ENCODE measurements at places on chromosomes 11 and 22. TPM values are rescaled to one million over a fixed set of nuclear protein-coding genes. Genes with fewer than 3 reads are reported as not detected.

- DNase-seq = no peak
Measured at GRCh38 chr11:57432149-57432561, 5.2 kb upstream of the SLC43A3 start.

- no peak for DNase-seq
Measured at GRCh38 chr11:68829581-68829980, 12.1 kb downstream of the CPT1A start.

DNA sequence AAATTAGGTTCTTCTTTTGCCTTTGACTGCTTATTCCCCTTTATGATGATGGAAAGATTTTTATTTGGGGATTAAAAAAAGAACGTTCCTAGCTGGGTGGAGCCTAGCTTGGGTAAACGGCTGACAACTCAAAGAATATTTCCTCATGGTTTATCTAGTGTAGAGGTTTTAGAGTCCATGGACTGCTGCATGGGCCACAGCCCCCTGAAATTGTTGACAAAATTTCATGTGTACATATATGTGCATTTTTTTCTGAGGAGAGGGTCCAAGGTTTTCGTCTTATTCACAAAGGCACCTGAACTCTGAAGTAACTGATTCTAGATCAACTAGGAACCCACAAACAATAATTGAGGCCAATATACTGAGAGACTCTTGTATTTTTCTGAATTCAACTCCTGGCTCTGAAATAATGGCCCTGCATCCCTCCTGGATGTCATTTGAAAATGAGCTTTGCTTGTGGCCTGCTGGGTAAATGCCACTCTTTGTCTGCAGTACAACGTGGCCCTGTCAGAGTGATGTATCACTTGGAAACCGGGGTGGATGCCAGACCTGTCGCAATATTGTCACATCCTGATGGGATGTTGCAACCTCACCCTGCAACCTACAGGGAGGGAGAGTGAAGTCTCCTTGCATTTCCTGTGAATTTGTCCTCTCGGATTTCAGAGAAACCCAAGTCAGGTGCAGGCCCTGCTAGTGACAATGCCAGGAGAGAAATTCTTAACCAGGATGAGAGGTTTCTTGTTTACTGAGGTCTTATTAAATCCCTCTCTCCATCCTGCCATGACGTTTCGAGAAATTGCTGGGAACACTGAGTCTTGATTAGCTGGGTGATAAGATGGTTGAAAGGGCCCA lies 33.8 kb downstream of the EHF start:
- no peak for DNase-seq

DNA sequence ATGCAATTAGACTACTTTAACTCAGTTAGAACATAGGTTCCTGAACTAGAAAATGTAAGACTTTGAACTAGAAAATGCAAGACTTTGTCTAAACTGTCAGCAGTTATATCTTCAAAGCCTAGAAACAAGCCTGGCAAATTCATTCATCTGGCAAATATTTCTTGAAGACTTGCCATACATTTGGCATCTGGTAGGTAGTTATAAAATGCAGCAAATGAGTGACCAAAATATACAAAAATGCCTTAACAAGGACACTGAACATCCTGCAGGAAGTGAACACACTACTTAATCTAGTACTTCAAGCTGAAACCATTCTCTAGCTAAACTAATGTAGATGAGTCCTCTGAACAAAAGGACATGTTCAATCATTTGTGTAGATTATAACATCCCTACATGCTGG lies 84.7 kb upstream of the SCUBE2 start:
- no peak for DNase-seq

- no peak for DNase-seq
Measured at GRCh38 chr11:2899080-2899783, 13.7 kb upstream of the CDKN1C start.

- DNase-seq = no peak
Measured at GRCh38 chr11:28615542-28615941, 507.4 kb downstream of the METTL15 start.

DNA sequence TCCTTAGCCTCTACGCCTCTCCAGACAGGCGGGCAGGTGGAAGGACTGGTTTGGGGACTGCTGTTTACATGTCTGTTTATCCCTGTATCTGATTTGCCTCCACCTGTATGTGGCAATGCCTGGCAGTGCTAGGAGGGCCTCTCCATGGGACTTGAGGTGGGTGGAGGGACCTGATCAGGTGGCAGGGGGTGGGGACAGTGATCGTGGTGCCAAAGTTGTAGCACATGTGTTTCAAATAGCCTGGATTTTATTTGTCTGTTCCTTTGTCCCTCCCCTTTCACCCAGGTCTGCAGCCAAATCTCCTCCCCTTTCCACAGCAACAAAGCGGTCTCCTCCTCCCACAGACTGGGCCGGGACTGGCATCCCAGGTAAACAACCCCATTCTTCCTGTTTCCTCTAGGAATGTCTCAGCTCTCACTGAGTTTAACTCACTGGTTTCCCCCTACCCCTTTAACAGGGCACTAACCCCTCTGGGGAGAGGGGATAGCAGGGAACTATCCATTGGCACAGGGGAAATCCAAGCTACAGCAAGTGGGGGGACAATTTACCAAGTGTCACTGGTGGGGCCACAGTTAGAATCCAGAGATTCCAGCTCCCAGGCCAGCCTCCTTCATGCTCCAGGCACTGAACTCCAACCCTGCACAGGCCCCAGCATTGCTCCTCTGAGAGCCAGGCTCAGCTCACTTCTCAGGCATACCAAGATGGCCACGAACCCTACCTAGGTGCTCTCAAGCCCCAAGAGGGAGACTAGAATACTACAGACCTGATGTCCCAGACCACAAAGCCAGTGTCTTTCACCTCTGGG lies 22.9 kb upstream of the TLCD5 start:
- DNase-seq = peak; percentile 7

DNA sequence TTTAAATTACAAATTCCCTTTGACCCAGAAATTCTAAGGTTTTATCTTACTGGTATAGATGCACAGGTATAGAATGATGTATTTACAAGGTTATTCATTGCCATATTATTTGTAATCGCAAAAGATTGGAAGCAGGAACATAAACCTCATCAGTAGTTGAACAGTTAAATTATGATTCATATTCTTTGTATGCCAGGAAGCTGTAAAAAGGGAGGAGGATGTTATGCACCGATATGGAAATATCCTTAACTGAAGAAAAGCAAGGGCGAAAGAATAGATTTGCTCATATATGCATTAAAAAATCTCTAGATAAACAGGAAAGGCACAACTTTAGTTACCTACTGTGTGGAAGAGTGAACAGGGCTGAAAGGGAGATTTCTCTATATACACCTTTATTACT lies 36.7 kb downstream of the PPFIA1 start:
- DNase-seq = peak; percentile 78

- no peak for DNase-seq
Measured at GRCh38 chr11:9250139-9250582, 15.0 kb downstream of the DENND5A start.

The TRIM48 gene
- not detected for total RNA-seq

The ATG13 gene
- 46.3 TPM for total RNA-seq

The MPEG1 gene
- total RNA-seq = not detected

The TPBGL gene
- 0.13 TPM for total RNA-seq

The OR8B12 gene
- not detected for total RNA-seq

The SF3A1 gene
- 11.3 TPM for total RNA-seq

The ZNF215 gene
- 1.3 TPM for total RNA-seq

The RAG2 gene
- total RNA-seq = not detected
